ENCODE measurements at places on chromosomes 12 and 14.

DNA sequence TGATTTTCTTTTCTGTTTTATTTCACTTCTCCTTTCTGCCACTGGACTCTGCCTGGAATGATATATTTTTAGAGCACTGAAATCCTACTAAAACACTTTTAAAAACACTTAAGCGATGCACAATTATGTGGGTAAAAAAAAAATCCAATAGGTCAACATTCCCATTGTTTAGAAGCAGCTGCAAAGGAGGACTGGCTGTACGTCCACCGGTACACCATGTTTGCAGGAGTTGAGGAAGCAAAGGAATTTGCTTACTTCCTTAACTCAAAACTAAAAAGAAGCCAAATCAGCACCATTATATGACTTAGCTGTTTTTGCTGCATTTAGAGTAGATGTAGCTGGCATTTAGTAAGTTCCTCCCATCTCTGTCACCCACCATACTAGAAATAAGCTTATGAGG is 186.8 kb upstream of the TMTC1 start:
- no peak for DNase-seq

- DNase-seq: no peak
These were observed 28.6 kb upstream of the HSP90B1 start for GRCh38 chr12:103901518-103902173.

GRCh38 chr12:41441180-41441579 is 253.1 kb downstream of the PDZRN4 start:
- no peak for DNase-seq

DNA sequence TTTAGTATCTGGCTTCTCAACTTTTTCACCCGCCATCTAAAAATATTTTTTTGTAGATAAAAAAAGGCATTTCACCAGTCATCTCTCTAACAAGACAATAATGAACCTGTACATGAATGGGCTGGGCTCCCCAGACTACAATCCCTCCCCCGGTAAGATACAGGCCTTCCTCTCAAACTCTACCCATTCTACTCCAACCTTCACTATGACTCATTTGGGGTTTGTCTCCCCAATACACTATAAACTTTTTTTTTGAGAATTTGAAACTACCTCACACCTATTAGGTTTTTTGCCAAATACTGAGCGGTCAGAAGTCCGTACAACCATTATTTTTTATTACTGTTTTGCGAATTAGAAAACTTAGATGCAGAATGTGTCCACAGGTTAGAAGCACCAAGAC is 784 bp downstream of the RPL6 start:
- DNase-seq: no peak

DNA sequence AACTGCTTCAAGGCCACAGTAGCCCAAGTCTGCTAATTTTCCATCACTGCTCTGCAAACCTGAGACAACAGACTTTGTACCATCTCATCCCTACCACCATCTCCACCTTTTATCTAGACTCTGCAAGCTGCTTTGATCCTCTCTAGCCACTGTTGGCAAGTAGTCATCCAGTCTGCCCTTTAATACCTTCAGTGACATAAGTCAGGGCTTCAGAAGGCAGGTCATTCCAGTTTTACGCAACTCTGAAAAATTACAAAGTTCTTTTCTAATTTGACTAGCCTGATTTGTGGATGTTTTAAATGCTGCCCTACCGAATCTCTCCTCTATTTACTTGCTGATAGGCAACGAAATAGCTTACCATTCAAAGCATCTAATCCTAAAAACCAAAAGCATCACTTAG is 2.8 kb downstream of the FERMT2 start:
- DNase-seq: no peak

DNA sequence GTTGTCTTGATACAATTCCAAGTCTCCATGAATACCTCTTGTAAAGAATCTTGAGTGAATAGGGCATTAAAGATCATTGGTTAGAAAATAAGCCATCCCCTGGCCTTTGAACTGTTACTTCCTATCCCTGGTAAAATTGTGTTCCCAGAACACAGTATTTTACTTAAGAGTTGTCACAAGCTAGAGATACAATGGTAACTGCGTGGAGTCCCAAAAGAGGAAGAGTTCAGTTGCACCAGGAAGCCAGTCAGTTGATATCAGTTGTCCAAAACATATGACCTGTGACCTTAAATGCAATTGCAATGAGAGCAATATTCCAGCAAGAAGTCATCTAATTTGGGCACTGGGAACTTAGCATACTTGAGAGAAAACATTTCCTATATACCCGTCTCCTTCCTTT is 117.3 kb downstream of the NEDD1 start:
- DNase-seq: no peak

DNA sequence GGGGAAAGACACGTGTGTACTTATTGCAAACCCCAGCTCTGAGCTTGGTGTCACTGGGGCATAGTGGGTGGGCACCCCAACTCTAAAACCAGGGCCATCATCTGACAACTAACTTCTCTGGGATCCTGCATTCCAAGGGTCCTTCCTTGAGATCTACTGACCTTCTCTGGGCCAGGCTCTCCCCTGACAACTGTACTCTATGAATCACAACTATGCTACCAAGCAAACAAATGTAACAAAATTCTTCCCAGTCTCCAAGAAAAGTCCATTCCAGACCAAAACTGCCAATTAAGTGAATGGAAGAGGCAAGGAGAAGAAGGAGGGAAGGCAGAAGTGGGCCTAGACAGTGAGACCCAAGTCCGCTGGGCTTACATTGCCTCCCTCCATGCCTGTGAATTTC is 38.2 kb downstream of the VWF start:
- no peak for DNase-seq

DNA sequence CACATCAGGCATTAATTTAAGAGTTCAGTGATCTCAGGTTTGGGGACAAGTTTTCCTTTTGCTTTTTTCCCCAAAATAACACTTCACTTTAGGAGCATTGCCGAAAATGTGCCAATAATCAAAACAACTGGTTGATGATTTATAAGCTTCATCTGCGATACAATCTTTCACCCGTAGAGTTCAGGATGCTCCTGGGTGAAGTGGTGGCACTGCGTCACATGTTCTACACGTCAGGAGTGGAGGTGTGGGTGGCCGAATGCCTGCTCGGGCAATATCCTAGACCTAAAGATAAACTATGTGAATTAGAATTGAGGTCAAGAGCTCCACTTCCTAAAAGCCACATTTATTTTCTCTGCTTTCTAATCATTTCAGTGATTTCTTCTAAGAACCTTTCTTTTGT is 70.9 kb upstream of the DICER1 start:
- no peak for DNase-seq

GRCh38 chr12:56257491-56258067 is 605 bp downstream of the ANKRD52 start:
- peak; percentile 47 for DNase-seq

DNA sequence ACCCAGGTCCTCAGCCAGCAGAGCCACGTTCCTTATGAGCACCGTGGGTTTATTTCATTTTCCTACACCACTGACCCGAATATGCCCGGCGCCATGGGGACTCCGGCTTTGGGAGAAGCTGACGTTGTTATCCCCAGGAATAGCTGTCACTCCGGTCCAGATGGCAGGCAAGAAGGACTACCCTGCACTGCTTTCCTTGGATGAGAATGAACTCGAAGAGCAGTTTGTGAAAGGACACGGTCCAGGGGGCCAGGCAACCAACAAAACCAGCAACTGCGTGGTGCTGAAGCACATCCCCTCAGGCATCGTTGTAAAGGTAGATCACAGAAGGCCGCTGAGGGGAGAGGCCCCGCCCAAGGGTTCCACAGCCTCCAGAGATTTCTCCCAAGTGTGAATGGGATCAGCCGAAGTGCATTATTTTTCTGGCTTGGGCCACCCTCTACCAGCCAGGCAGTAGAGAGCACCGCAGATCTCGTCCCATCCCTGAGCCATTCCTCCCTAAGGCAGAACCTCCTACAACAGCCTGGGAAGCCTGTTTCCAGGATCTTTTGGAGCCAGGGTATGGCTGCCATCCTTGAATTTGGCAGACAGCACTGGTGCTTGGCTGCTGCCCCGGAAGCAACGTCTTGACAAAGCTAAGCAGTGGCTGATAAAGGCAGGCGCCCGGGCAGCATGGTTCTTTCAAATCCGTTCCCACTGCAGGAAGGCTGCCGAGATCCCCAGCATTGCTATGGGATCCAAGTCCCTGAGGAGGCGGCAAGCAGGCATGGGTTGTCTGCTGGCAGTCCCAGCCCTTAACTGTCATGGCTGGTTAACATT is 17.8 kb downstream of the CDK2AP1 start:
- no peak for DNase-seq

DNA sequence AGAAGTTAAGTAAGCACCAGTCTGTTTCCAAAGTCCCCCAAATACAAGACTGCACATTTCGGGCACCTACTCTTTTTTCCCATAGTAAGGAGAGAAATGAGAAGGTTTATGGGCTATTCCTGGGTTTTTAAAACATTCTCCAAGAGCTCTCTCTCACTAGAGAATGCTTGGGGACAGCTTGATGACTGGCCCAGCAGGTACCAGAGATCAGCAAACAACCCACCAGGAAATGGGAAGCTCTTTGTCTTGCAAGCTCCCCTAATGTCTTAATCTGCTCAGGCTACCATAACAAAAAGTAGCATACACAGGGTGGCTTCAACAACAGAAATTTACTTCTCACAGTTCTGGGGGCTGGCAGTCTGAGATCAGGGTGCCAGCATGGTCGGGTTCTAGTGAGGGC is 41.8 kb upstream of the CRY1 start:
- no peak for DNase-seq

DNA sequence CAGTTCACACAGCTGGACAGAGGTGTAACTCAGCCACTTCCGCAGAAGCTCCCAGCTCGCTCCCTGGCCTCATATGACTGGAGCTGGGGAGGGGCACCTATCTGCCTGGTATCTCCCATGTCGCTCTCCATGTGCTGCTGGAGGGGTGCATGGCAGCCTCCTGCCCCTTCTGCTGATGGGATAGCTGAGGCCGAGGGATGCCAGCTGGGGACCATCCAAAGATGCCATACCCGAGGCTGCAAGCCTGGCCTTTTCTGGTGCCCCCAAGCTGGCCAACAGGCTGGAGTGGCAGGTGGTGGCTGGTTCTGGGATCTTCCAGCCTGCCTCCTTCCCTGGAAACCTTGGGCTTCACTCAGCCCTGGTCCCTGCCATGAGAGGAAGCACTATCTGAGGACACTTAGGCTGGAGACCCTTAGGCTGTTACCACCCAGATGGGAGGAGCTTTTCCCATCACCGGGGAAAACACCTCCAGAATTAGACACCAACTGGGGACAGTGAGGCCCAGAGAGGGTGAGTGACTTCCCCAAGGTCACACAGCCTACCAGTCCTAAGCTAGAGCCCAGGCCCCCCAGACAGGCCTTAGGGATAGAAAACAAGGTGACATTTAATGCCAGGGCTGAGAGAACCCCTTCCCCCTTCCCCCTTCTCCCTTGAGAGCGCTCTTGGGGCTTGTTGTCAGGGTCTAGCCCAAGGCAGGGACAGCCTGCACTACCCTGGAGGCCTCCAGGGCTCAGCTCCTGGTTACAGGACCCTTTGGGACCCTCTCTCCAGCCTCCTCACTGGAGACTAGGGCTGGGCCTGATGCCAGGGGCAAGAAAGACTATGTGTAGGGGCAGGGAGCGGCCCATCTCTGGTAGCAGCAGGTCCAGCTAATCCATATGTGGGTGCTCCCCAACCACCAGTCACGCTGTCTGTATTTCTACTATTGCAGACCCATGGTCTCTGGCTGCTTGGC is 7.1 kb downstream of the DTX1 start:
- no peak for DNase-seq

DNA sequence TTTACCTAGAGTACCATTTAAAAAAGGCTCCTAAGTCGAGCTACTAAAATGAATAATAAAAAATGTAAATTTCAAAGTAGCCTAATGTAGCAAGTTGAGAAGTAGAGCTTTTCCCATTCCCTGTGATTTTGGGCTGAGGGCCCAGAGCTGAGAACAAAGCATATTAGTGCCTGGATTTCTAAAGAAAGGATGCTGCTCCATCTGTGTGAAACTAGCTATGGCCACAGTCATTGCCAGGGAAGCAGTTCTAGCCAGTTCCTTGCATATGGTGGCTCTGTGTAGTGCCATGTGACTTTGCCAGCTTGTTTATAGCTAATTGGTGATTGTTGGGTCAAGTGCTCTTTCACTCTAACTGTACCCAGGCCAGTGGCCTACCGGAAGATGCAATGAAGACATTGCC is 20.4 kb upstream of the FBXO33 start:
- no peak for DNase-seq

DNA sequence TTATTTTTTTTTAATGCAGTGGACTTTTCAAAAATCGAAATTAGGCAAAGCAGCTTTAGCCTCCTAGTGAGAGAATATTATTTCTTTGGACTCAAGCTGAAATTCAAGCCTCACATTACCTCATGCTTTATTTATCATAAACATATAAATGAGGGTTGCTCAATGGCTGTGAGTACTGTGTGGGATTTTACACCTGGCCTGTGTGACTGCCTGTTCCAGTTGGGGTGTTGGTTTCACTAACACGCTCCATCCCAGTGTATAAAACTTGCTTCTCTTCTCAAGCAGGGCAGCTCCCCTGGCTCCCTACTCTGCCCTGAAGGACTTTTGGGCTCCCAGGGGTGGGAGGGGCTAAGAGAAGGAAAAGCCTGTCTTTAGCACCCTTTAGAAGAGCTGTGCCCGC is 15.0 kb downstream of the ANKLE2 start:
- no peak for DNase-seq

DNA sequence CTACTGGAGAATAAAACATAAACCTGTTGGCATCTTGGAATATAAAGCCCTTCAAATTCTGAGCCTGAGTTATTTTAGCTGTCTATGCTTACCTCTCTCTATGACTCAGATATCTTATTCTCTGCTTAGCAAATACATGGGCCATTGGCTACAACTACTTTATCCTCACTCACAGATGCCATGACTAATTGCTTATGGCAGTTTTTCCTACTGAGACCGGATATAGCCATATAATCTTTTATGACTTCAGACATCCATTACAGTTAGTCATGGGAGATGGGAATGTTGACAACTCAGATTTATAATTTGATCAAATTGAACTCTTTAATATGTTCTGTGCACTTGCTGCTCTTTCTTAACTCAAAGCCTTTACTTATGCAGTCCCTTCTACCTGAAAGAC is 502.4 kb upstream of the ATP2B1 start:
- no peak for DNase-seq

DNA sequence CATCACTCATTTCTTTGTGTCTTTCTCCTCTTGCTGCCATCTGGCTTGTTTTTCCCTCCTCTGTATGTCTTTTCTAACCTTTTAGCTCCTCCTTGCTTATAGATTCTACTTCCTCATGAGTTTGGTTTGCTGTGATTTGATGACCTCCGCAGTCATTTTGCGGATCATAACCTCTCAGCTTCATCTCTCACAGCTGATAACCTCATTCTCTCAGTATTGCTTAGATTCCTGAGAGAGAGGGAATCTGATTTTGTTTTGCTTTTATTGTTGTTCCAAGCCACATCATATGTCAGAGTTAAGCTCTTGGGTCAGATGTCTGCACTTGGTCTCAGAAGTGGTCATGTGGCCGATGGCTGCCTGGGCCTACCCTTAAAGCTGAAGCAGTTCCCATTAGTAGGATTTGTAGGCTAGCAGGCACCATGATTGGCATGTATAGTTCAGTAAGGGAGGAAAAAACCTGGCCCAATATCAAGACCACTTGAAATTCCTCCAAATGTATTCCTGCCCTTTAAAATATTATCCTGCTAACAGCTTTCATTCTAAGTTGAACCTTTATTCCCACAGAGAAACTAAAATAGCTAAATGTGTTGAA is 13.5 kb downstream of the ZNF664 start:
- DNase-seq: no peak

GRCh38 chr12:69580074-69580473 is 5.2 kb upstream of the CCT2 start:
- DNase-seq: no peak

- DNase-seq: peak; percentile 40
These were observed 46.3 kb downstream of the NTS start for GRCh38 chr12:85920324-85920947.

Measured in GM20000 (cell line).